ENCODE measurements at places on chromosomes 6 and 20.

GRCh38 chr20:36445847-36446246 is 95.5 kb upstream of the MYL9 start:
- DNase-seq, result no peak

DNA sequence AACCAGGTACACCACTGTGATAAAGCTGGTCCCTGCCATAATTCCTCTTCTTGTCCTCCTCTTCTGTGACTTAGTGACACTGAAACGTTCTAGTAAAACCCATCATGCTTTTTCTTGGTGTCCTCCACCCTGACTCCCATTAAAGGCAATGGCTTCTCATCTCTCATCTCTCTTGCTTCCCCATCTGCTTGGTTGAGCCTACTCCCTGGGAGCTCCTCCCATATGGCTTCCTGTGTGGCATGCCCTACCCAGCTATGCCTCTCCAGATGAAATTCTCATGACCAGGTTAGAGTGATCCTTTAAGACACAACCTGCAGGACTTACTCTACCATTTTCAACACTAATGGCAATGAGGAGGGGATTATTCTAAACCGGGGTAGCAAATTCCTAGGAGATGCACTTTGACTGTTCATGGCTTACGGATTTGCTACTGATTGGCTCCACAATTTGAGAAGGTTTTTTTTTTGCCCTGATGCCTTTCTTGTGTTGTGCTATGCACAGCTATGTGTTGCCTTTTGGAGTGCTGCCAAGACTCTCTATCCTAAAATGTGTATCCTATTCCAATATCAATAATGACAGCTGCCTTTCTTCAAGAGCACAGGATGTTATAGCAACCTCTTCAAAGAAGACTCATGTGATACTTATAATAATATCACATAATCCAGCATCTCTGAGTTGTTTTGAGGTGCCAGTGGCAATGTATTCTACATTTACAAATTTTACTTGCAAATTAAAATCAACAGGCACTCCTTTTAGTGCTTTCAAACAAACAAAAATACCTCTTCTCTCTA is 6.1 kb downstream of the SIRPG start:
- DNase-seq, result peak; percentile 70

GRCh38 chr6:7589221-7589620 is 777 bp upstream of the SNRNP48 start:
- no peak for DNase-seq

GRCh38 chr20:50111120-50111828 is 1.7 kb downstream of the UBE2V1 start:
- DNase-seq, result no peak

GRCh38 chr20:45852326-45852725 is 4.9 kb downstream of the ACOT8 start:
- DNase-seq, result no peak

DNA sequence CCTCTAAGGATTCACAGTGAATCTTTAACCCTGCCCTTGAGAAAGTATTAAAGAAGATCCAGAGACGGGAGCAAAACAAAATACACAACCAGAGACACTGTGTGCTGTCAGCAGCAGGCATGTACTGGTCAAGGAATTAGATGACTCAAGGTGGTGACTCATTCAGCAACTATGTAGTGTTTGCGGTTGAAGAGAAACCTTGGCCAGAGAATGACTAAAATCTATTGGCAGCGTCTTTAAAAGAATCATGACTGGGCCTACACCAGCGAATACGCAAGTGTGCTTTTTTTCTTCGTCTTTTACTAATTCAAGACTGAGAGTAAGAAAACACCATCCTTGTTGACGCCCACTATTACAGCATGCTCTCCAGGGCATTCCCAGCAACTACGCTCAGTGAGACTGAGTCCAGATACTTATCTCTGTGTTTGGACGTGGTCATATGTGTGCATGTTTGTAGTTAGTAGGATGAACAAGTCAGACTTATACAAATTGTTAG is 72.4 kb upstream of the BACH2 start:
- peak; percentile 97 for DNase-seq

- DNase-seq, result no peak
Measured at GRCh38 chr20:39117491-39117890, 155.3 kb downstream of the DHX35 start.

- DNase-seq, result peak; percentile 56
Measured at GRCh38 chr20:13231031-13231752, 10.1 kb downstream of the ISM1 start.

DNA sequence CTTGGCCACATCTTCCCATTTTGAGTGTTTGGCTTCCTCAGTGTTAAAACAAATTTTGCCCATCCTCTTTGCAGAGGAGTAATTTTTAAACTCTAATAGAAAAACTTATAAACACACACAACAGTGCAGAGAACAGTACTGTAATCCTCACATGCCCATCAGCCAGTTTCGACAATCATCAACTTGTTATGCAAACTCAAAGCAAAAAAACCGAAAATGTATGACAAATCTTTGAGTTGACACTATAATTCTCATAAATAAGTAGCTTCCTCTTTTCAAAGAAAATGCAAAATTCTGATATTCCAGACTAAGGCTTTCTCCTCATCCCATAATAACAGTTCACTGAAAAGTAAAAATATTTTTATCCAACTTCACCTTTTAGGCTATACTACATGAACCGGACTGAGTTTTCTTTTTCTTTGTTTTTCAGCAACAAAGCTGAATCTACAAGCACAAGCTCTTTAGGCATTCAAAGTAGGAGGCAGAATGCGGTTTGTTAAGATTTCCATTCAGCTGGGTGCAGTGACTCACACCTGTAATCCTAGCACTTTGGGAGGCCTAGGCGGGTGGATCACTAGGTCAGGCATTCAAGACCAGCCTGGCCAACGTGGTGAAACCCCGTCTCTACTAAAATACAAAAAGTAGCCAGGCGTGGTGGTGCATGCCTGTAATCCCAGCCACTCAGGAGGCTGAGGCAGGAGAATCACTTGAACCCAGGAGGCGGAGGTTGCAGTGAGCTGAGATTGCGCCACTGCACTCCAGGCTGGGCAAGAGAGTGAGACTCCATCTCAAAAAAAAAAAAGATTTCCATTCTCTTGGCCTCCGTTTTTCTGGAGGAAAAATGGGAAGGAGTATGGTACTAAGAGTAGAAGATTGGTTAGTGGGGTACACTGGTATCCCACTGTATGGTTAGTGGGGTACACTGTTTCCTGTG is 74.8 kb downstream of the GCNT2 start:
- no peak for DNase-seq

DNA sequence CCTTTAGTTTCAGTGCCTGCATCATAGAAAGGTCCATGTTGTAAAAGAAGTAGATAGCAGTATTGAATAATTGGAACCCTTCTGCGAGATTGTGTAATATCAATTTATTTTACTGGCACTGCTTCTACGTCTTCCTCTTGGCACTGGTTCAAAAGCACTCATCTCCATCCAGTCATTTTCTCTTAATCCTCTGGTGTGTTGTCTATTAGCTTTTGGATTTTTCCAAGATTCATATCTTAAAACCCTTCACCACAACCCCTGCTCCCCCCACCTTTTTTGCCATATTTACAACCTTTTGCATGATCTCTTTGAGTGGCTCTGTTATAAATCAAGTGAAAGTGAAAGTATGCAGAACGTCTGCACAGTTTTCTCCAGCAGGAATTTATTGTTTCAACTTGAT is 76.6 kb upstream of the HSF2 start:
- DNase-seq, result no peak

DNA sequence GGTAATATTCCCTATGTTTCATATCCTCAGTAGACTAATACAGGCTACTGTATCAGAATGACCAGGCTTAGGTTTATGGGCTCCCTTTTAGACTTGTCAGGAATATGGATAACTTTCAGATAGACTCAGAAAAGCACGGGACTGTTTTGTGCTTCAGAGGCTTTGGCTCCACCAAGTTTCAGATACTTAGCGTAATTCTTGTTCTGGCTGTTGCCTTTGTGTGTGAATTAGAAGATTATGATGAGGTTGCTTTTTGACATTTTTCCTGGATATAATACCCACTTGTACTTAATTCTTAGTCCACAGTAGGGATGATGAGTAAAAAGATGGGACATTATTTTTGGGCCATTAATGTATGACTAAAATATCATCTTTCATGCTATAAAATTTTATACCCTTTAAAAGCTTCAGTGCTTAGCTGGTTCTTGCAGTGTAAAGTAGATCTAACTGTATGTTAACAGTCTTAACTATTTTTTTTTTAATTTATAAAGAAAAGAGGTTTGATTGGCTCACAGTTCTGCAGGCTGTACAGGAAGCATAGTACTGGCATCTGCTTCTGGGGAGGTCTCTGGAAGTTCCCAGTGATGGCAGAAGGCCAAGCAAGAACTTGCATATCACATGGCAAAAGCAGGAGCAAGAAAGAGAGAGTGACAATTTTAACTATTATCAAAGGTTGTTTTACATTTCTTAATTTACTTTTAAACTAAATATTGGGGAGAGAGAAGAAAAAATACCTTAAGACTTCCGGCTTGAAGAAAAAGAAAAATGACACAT is 120.7 kb downstream of the ZFAND3 start:
- DNase-seq, result peak; percentile 47

- no peak for DNase-seq
Measured at GRCh38 chr20:51772236-51772635, 4.0 kb upstream of the ATP9A start.

DNA sequence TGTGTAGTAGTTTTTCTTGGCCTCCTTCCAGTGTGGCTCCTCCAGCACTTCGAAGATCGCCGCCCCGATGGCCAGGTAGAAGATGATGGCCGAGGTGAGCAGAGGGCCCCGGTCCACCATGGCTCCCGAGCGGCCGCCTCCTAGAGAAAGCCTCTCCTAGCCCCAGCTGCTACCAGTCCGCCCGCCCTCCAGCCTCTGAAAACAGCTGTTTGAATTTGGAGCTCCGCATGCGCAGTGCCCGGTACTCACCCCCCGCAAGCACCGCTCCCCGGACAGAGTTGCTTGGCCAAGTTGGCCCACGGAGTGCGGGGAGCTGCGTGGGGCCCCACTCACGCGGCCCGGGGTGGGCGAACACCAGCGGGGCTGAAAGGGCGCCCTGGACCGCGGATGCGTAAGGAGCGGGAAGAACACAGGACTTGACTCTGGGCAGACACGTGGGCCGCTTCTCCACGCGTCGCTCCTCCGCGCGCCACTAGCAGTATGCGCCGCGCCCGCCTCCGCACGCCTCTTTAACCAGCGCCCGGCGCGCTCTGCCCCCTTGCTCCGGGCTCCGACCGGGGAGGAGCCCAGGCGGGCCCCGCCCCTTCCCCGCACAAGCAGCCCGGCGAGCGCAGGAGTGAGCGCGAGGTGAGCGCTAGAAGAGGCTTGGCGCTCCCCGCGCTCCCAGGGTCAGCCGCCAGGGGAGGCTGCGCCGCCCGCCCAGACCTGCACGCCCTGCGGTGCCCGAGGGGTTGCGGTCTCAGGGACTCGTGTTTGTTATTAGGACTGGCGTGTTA is at the start of gene KCNK5:
Gene KCNK5, minus strand, starts transcription at position 484 of the 776 bp plus-strand sequence. Its CDS starts 364 bp downstream, at position 120.
- no peak for DNase-seq

DNA sequence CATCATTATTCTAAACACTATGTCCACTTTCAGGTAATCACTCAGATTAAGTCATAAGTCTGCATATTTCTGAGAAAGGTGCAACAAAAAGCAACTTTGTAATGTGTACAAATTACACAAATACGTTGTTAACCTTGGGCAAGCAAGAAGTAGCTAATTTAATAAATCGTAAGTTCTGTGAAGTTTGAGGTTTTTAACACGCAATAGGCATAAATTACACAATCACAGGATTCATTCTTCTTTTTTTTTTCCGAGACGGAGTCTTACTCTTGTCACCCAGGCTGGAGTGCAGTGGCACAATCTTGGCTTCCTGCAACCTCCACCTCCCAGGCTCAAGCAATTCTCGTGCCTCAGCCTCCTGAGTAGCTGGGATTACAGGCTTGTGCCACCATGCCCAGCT is 57.2 kb upstream of the F13A1 start:
- DNase-seq, result no peak

DNA sequence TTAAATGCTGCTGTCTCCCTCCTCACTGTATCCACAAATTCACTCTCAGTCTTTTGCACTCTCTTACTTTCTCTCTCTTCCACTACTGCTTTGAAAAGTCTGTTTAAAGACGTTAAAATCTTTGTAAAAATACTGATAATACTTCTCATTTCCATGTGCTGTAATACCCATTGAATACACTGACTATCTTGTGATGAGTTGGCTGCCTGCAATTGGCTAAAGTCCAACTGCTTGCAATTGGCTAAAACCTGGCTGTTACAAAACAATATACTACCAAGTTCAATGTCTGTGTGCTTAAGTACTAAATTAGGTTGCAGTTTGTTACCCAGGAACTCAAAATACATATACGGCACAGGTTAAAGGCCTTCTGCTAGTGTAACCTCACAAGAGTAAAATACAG is 264.8 kb downstream of the THBS2 start:
- DNase-seq, result no peak

- DNase-seq, result no peak
Measured at GRCh38 chr20:31485450-31486339, 10.6 kb downstream of the REM1 start.

DNA sequence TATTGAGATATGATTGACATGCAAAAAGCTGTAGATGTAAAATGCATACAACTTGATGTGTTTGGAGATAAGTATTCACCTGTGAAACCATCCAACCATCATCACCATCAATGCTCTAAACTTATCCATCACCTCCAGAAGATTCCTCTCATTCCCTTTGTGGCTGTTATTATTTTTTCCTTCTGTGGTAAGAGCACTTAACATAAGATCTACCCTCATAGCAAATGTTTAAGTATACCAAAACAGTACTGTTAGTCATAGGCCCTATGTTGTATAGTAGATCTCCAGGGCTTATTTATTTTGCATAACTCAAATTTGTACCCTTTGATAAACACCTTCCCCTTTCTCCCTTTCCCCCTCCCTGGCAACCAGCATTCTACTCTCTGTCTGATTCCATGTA is 31.2 kb upstream of the CCN6 start:
- DNase-seq, result no peak

GRCh38 chr6:144834426-144835038 is 549.4 kb downstream of the UTRN start:
- DNase-seq, result no peak

- no peak for DNase-seq
Measured at GRCh38 chr6:6557886-6558285, 30.6 kb upstream of the LY86 start.

- DNase-seq, result peak; percentile 9
Measured at GRCh38 chr6:38209371-38210260, 390.1 kb downstream of the ZFAND3 start.

DNA sequence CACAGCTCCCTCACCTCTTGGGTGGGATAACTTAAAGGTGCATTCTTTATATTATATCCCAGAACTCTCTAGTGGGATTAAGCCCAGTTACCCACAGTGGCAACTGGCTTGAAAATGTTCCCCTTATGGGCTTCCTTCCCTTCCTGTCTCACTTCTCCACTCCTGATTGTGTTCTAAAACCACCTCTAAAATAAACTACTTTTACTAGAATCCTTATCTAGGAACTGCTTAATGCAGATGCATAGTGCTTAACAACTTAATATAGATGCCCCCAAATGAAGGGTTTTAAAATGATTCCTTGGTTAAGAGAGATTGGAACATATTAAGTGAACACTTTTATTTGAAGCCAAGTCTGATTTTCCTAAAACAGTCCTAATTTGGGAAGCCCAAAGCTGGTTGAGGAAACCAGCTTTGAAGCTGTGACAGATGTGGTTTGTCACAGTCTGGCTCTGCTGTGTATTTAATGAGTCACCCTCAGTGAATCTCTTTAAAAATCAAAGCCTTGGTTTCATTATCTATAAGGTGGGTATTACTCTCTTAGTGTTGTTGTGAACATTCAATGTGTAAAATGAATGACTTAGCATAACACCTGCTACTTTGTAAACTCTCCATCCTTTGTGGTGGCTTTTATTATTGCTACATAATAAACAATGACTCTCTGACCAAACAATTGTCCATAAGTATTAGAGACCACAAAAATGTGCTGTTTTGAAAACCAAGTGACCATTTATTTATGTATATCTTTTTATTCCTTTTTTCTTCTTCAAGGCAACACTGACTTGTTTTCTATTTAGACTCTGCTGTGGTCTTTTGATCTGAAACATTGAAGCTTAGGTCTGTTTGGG is 24.4 kb downstream of the PLCB1 start:
- no peak for DNase-seq
